ENCODE measurements at places on chromosomes 3 and 15.

- DNase-seq = no peak
Observed at GRCh38 chr15:77143616-77144015, 72.7 kb upstream of the TSPAN3 start.

DNA sequence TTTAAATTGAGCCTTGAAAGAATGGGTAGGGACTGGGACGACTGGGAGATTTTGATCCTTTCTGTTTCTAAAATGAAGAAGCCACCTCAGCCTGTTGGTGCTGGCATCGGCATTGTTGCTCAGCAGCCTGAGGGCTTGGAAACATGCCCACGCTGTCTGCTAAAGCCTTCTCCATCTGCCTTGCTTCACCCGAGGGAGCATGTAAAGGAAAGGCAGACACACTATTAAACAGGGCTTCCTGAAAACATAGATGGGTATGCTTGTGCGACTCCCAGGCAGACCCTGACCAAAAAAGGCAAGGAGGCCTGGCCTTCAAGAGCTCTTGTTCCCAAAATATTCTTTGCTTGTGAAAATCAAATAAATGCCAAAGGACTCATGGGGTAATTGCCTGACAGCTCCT lies 84.2 kb upstream of the SLC4A7 start:
- no peak for DNase-seq

- DNase-seq = no peak
Observed at GRCh38 chr3:20773320-20773984, 587.4 kb upstream of the SGO1 start.

- no peak for DNase-seq
Observed at GRCh38 chr15:65305776-65306175, 1.3 kb downstream of the RNU5B-1 start.

DNA sequence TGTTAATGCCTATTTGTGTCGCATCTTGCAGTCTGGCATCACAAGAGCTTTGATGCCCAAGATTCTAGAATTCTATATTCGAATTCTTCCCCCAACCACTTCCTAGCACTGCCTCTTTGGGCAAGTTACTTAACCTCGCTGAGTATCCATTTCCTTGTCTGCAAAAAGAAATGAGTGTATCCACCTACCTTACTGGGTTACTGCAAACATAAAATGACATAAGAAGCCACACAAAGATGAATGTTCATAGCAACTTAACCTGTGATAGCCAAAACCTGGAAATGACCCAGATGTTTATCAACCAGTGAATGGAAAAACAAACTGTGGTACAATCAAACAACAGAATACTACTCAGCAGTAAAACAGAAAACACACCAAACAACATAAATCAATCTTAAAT lies 24.9 kb downstream of the RFTN1 start:
- no peak for DNase-seq

DNA sequence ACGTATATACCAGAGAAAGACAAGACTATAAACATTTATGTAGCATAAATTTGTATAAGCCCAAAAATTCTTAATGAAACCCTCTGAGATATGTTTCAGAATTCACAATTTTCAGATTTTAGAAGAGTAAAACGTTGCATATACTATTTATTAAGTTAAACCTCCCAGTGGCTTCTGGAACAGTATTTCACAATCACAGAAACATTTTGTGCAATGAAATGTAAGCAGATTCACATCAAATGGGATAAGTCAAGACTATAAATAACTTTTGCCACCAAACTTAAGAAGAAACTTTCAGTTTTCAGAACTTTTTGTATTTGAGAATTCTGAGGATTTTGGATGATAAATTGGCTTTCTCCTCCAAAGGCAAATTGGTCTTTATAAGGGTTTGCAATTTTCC lies 9.2 kb downstream of the SLTM start:
- DNase-seq = no peak

GRCh38 chr3:40602778-40603385 lies 78.1 kb downstream of the ZNF621 start:
- DNase-seq = no peak
